ENCODE measurements at places on chromosomes 16 and 17.

GRCh38 chr16:86570558-86571529 is 4.2 kb downstream of the FOXC2 start:
- DNase-seq, result no peak

GRCh38 chr16:1082952-1083675 is 10.6 kb downstream of the SSTR5 start:
- DNase-seq, result no peak

DNA sequence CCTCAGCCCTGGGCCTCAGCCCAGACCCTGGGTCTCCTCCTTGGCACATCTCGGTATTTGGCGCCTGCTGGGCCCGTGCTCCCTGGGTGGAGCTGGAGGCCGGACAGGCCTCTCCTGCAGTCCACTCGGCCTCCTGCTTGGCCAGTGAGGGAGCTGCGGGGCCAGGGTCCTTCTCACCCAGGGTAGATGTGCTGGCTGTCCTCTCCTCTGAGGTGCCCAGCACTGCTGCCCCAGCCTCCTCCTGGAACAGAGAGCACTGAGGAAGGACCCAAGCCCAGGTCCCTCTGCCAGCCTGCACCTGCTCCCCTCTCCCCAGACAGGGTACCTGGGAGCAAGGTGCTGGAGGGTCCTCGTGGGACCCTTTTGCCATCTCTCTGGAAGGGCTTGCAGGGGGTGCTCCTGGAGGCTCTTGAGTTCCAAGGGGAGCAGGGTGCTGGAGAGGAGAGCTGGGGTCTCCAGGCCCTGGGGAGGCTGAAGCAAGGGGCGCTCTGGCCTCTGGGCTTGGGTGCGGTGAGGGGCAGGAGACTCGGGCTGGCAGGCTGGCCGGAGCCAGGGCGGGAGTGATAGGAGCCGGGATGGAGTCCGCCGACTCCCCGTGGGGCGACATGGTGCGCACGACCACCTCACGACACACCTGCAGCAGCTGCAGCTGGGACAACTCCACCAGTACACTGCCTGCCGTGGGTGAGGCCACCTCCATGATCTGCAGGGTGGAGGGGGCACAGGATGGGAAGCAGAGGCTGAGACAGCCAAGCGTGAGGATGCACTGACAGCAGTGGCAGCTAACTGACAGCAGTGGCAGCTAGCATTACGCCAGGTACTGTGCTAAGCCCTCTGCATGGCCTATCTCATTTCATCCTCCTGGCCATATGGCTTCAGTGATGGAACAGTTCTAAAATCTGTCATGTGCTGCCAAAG is 17.8 kb downstream of the TSPOAP1 start:
- DNase-seq, result no peak

GRCh38 chr17:81179220-81179619 is 13.2 kb upstream of the AATK start:
- DNase-seq, result no peak

GRCh38 chr16:9007177-9007794 is 43.6 kb upstream of the USP7 start:
- DNase-seq, result no peak

DNA sequence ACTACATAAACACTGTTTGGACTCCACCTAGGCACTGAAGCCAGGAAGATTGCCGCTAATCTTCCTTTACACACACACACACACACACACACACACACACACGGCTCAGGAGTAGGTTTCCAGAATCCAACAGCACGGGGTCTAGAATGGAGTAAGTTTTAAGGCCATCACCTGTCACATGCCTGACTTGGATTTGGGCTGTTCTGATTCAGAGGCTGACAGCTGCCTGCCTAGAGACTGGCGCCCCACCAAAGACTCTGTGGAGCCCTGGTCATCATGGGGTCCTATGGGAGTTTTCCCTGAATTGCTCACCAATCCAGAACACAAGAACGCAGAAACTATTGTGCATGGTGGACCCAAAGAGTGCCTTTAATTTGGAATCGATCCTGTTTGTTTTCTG is 10.9 kb downstream of the CDRT4 start:
- no peak for DNase-seq

DNA sequence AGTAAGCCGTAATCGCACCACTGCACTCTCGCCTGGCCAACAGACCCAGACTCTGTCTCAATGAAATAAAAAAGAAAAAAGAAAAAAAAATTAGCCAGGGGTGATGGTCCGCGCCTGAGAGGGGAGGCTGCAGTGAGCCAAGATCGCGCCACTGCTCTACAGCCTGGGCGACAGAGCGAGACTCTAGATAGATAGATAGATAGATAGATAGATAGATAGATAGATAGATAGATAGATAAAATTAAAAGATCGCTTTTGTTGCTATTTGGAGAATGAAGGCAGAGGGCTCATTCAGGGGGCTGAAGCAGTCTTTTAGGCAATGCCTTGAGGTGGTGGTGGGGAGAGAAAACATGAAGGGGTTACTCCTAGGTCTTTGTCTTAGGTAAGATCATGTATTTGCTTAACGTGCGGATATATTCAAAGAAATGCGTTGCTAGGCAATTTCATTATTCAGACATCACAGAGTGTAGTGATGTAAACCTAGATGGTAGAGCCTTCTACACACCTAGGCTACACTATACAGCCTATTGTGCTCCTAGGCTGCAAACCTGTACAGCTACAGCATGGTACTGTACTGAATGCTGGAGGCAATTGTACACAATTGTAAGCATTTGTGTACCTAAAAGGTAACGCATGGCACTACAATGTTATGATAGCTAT is 4.3 kb upstream of the HES7 start:
- no peak for DNase-seq

GRCh38 chr16:78448658-78449271 is 349.3 kb downstream of the WWOX start:
- DNase-seq, result no peak

GRCh38 chr16:70778901-70779309 is 22.1 kb downstream of the VAC14 start:
- peak; percentile 18 for DNase-seq

- no peak for DNase-seq
Measured at GRCh38 chr16:51801635-51802034, 650.6 kb upstream of the SALL1 start.

DNA sequence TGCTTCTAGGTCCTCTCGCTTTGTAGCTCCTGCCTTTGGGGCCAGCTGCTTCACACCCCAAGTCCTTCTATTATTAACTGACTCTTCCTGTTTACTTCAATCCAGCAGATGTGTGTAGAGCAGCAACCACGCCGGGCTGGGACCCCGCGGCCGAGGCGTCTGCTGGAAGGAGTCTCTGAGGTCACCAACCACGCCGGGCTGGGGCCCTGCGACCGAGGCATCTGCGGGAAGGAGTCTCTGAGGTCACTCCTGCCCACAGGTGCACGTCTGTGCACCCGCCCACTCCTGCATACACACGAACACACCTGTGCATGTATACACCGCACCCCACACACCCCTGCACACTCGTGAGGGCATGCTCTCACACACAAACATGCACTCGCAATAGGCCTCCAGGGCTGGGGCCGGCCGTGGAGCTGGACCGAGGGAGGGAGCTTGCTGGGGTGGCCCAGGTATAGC is 7.8 kb upstream of the TEX19 start:
- DNase-seq, result no peak

DNA sequence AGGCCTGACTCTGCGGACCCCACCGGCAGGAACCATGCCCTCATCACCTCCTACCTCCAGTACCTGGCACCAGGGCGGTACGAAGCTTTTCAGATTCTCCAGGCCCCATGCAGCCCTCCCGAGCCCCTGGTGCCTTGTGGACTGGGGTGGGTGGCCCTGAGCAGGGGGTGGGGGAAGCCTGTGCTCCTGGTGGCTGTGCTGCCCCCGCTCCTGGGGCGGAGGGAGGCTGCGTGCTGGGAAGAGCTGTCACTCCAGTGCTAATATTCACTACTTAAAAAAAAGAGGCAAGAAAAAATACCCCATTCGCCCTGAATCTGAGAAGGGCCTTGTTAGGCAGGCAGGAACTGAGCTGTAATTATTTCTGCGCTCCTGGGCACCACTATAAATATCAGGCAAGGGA is 111.8 kb downstream of the ENGASE start:
- no peak for DNase-seq

- no peak for DNase-seq
Measured at GRCh38 chr17:10035885-10036284, 130.8 kb upstream of the RCVRN start.

- DNase-seq, result no peak
Measured at GRCh38 chr16:54932737-54933254, 2.1 kb downstream of the IRX5 start.

- DNase-seq, result peak; percentile 68
Measured at GRCh38 chr16:67525176-67525860, 3.3 kb upstream of the RIPOR1 start.

DNA sequence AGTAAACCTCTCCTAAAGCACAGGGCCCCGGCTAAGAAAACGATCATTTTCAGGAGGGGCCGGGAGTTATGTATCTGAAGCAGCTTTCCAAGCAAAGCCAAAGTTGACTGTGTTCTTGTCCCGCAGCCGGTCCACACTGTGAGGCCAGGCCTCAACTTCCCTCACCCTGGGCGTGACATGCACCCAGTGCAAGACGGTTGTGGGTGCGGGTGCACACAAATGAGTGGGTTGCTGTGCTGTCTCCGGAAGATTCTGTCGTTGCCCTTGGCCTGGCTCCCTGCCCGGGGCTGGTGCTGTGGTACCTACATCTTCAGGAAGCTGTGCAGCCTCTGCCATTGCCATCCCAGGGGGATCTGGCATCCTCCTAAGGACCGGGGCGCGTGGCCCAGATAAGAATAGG is 16.6 kb downstream of the MLYCD start:
- no peak for DNase-seq

GRCh38 chr16:55115506-55115905 is 184.8 kb downstream of the IRX5 start:
- DNase-seq, result no peak

- DNase-seq, result no peak
Measured at GRCh38 chr17:77696721-77697460, 261.6 kb upstream of the TNRC6C start.

GRCh38 chr16:62363501-62363900 is 327.3 kb upstream of the CDH8 start:
- no peak for DNase-seq

GRCh38 chr17:17203173-17203730 is 2.9 kb downstream of the PLD6 start:
- no peak for DNase-seq

- DNase-seq, result no peak
Measured at GRCh38 chr17:633641-634101, 81.0 kb downstream of the VPS53 start.

DNA sequence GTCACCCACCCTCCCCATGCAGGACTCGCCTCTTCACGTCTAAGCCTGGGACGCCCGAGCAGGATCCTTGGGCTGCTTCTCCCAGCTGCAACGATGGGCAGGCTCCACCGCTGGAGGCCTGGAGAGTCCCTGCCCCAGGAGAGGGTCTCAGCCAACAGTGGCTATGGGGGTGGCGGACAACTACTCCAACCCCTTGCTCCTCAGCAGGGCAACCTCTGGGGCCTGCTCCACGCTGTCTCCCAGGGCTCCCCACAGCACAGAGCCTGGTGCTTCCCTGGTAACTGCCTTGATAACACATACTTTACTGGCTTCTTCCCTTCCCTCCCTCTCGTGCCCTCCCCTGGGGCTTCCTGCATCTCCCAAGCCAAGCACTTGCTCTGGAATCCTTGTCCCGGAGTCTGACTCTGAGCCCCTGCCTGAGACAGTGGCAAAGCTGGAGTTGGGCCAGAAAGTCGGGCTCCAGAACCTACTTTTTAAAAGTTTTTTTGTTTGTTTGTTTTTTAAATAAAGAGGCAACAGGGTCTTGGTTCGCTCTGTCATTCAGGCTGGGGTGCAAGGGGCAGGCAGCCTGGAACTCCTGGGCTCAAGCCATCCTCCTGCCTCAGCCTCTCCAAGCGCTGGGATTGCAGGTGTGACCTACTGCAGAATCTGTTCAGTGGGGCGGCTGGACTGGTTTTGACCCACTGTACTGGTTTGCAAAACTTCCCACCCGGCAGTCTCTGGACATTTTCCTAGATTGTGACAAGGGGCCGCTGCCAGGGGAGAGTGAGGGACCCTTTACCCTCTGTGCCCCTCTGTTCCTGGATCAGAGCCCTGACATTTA is 99.4 kb downstream of the TNFRSF13B start:
- no peak for DNase-seq

GRCh38 chr17:49830605-49831004 is 17.3 kb downstream of the TAC4 start:
- peak; percentile 30 for DNase-seq

DNA sequence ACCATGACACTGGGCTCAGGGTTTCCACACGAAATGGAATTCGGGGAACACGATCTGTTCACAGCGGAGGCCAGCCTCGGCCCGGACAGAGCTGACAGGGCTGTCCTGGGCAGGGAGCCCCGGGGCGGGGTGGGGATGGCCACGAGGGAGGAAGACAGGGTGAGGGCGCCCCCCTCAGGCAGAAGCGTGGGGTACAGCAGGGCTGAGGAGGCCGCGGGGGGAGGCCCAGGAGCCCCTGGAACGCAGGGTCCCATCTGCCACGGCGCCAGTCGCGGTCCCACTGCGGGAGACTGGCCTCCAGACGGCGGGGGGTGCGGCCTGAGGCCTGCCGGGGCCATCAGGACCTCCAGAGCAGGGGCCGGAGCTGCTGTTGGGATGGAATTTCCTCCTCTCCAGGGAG is 75.9 kb downstream of the LMF1 start:
- DNase-seq, result no peak

Data from RCC 7860 (cell line).